ENCODE measurements at places on chromosomes 16 and 17.

DNA sequence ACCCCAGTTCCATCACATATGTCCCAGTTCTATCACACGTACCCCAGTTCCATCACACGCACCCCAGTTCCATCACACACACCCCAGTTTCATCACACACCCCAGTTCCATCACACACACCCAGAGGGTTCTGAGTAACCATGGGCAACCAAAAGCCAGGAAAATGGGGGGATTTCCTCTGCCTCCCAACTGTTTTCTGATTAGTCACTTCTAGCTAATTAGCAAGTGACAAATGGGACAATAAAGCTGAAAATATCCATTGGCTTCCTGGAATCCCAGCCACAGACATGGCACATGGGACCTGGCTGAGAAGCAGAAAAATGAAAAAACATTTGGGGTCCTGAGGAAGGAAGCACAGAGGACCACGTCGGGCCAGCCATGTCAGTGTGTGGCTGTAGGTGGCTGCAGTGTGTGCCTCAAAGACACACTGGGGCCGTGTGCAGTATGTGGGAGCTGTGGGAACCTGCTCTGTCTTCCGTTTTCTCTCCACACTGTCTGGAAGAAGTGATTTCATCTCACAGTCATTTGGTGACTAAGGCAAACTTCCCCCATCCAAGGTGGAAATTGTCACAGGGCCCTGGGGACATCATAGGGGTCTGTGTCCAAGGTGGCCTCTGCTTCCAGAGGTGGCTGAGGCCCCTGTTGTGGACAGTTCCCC lies 106.7 kb downstream of the CMIP start:
- DNase-seq = no peak

DNA sequence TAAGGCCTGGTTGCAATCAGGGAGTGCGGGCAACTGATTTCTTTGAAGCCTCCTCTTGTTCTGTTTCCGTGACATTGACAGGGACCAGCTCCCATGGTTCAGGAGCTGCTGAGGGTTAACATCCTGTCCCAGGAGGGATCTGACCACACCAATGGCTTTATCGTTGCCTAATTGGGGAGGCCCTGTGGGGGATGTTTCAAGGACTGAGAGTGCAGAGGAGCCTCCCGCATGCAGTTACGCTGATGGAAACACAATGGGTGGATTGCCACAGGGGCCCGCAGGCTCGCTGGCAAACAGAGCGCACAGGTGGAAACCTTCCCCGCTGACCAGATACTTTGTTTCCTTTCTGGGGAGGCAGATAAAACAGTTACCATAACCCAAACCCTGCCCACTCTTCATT lies 23.8 kb upstream of the ABCC1 start:
- DNase-seq = no peak

GRCh38 chr17:79214459-79214858 lies 139.8 kb downstream of the ENGASE start:
- DNase-seq = no peak

DNA sequence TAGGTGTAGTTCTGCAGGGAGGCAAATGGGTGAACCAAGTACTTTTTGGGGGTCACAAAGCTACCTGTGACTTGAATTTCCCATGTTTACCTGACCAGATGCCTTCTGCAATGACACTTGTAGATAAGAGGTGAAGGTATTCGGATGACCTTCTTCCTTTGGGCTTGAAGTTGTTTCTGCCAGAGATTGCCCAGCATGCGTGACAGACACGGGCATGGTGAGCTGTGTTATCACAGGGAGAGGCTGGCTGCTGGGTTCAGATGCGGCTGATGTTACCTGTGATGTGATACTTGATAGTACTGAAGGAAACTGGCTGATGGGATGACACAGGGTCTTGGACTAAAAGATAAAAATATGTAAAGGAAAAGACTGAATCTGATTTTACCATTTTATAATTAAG lies 14.1 kb downstream of the PKD1L3 start:
- DNase-seq = no peak

DNA sequence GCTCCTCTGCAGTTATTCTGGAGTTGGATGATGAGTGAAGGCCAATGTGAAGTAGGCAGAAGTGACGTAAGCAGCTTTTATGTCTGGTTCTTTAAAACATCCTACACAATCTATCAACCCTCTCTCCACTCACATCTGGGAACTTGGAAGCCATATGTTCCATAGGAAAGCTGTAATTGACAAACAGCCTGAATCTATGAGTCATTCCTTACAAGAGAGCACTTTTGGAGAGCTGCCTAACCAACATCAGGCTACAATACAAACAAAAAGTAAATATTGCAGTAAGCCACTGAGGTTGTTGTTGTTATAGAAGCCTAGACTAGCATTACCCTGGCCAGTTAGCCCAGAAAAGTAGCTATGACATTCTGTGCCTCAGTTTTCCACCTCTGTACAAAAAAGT lies 5.9 kb downstream of the CCL7 start:
- no peak for DNase-seq

GRCh38 chr17:32546031-32546444 lies 59.2 kb downstream of the CDK5R1 start:
- DNase-seq = no peak

DNA sequence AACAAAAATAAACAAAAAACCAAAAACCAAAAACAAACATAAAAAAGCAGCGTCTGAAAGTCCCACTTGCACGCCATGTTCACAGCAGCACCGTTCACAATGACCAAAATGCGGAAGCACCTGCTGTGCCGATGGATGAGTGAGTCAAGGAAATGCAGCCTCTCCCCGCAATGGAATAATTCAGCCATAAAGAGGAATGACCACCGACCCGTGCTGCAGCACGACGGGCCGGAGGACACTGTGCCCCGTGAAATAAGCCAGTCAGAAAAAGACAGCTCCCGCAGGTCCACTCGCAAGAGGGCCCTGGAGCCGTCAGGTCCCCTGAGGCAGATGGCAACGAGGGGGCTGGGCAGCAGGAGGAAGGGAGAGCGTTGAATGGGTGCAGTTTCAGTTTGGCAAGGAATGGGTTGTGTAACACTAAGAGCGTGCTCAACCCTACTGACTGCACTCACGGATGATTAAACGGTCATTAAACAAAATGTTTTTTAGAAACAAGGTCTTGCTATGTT lies 5.1 kb downstream of the CLCN7 start:
- no peak for DNase-seq

DNA sequence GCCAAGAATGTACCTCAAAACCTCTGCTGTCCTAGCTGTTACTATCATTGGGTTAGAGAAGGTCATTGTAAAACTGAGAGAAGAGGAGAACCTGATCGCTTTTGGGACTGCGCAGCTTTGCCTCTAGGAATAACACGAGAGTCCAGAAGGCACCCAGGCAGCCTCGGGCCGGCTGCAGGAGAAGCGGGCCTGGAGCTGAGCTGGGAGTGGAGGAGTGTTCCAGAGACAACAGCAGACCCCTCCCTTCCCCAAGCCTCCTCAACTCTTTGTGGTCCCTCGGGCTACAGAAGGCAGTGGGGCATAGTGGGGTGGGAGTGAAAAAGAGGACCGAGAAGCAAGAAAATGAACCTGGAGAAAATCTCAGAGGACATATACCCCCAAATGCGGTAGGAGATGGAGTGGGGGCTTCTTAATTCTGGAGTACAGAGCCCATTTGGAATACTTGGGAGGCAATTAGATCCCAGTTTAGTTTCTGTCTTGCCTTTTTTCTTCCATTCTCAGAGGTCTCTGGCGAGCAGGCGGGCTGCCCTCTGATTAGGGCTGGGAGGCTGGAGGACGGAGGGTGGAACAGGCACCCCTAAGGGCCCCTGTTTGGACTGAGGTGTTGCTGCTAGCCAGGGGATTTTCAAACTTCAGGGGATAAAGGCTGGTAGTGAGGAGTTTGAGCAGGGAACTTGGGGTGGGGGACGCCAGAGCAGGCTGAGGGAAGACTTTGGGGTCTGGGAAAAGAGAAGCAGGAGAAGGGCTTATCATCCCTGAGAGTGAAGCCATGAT lies 13.3 kb upstream of the HOXB2 start:
- DNase-seq = no peak

- no peak for DNase-seq
Observed at GRCh38 chr17:62572488-62572887, 55.0 kb upstream of the MRC2 start.

Measured in retinal pigment epithelial cell (primary cell).